Dermis microvascular lymphatic vessel endothelial cell (primary cell): ENCODE measurements at places on chromosomes 16 and 17. TPM values are rescaled to one million over a fixed set of nuclear protein-coding genes. Genes with fewer than 3 reads are reported as not detected.
A peak's percentile ranks its signal among the peaks of the same experiment; 100 is the strongest.

KRT27 gene
- not detected in 2 replicates for total RNA-seq

FZD2 gene
- 0.39 and 0.51 TPM in 2 replicates for total RNA-seq

DNAH2 gene
- under 0.01 and 0.25 TPM in 2 replicates for total RNA-seq

KATNB1 gene
- 23.6 and 38.3 TPM in 2 replicates for total RNA-seq

DNA sequence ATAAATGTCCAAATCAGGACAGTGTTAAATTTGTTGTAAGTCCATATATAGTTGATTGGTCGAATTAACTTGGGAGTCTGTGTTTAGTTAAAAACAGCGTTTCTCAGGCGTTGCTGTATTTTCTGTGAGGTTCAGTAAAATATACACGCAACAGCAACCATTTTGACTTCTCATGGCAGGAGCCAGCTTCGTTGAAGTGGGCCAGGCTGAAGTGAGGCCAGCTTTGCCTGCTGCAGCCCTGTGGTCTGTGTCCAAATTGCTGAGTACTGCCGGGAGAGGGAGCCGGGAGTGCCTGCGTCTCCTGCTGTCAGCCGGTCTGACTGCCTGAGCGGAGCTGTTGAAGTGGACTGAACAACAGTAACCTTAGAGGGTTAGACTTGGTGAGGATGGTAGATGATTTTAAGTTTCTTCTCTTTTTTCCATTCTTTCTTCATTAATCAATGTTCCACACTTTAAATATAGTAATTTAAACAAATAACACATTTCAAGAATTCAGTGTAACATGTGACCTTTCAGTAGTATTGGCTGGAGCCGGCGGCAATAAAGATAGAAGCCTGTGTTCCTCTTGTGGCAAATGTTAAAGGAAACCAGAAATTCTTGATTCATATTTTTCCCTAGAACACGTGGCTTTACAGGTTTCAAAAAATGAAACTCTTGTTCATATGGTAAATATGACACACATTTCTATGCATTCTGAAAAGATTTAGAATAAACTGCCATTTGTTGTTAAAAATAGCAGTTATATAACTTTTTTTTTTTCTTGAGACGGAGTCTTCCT lies 37.0 kb upstream of the ZNF750 start:
- peak; percentile 54 for DNase-seq

DNA sequence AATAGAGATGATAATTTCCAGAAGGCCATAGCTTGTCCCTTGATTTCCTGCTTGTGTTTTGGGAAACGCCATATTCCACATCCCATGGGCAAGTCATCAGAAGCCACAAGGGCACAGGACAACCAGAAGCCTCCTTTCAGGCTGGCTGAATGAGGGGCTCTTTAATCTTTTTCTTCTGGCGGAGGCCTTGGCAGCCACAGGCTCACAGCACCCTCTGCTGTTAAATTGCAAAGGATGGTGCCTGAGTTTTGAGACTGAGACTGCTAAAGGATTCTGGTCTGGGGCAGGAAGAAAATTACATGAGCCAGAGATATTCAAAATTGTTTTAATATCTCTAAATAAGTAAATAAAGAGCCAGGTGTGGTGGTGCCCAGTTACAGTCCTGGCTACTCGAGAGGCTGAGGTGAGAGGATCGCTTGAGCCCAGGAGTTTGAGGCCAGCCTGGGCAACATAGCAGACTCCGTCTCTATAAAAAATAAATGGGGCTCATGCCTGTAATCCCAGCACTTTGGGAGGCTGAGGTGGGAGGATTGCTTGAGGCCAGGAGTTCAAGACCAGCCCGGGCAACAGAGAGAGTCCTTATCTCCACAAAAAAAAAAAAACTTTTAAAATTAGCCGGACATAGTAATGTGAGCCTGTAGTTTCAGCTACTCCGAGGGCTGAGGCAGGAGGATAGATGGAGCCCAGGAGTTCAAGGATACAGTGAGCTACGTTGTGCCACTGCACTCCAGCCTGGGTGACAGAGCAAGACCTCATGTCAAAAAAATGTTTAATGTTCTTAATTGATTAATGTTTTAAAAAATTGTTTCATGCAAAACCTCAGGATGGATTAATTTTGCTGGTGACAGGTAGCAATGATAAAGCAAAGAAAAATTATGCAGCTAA lies 26.3 kb downstream of the AARSD1 start:
- DNase-seq, result peak; percentile 67

DNA sequence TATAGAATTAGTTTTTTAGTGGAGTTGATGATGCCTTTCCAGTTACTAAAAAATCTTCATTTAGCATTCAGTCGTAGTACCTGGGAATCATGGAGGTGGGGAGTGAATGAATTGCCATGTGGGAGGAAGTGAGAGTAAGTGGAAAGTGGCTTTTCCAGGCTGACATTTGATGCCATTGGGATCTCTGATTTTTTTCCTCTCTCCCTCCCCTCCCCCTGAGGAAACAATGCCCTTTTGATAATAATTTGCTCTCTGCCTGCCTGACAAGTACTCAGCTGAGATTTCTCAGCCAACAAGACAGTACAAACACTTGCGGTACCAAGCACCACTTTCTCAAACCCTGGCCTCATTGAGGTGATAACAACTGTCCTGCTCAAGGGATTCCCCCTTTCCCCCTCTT lies 2.2 kb downstream of the UBE2Z start:
- DNase-seq, result no peak

- DNase-seq, result no peak
These were observed 170.4 kb downstream of the SNX29 start for GRCh38 chr16:12146966-12147365.
